Stimulated activated CD4-positive, alpha-beta T cell treated with anti-CD3 and anti-CD28 coated beads, TNF-alpha, amount 100 ng/mL, for 1 hour (primary cell): ENCODE measurements at places on chromosomes 16 and 17.

DNA sequence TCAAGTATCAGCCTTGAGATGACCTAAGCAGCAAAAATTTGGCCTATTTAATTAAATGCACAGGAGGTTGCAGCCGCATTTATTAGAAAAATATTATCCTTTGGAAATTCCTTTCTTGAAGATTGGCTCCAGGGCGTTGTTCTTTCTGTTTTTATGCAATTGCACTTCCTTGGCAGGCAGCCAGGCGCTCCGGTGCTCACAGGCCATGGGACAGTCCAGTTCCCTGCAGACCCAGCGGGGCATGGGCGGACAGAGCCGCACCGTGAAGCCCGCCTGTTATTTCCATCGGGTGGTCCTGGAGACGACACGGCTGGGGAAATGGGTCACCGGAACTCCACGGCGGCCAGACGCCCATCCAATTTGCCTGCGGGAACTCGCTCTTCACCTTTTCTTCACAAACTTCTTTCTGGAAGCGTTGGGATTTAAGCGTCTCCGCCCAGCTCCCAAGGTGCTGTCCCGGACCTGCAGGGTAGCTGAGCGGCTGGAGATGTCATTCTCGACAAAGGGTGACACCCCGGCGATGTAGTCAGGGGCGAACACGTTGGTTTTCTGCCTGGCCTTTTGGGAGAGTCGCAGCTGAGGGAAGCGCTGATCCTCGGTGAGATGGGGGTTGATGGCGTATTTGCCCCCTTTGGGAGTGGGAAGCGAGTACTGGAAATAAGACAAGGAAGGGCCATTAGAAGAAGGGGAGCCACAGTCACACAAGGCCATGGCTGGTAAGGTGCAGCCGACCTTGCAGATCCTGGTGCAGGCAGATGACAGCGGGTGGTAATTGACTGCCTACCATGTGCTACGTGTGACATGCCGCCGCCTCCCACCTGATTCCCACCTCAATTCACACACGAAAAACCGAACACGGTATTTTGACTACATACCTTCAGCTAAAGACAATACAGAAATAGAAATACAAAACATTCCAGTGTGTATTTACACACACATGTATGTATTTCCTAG lies 12.5 kb downstream of the NOB1 start:
- DNase-seq, result no peak

DNA sequence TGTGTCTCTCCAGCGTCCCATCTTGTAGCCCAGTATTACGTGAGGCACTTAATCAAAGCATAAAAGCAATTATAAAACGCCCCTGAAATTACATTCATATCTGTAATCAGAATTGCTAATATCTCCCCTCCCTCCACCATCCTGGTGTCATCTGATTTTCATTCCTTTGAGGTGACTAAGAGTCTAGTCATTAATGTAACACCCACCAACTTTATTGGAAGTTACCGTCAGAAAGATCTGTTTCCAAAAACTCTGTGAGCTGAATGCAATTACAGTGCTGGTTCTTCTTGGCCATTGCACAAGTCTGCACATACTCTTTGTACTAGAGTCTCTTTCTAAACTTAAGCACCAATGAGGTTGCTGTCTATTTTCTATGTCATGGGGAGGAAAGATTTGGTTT lies 12.5 kb upstream of the MAF start:
- no peak for DNase-seq

GRCh38 chr17:77479372-77480198 lies 338.8 kb downstream of the SEC14L1 start:
- DNase-seq, result no peak

DNA sequence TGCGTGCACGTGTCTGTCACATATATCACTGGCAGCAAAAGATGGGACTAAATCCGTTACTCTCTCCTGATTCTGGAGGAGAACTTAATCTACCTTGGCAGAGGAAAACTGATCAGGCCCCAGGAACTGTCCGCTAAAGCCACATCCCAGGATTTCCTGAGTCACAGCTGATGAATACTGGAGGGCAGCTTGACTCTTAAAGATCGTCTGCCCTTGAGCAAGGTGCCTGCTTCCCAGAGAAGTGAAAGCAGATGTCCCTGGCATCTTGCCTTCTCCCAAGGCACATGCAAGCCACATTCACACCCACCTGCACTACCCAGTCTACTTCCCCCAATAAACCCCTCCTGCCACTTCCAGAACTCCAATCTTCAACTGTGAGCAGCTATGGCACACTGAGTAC lies 99.8 kb downstream of the CPPED1 start:
- DNase-seq, result no peak

GRCh38 chr16:88939972-88940861 lies 36.8 kb downstream of the CBFA2T3 start:
- no peak for DNase-seq

- DNase-seq, result no peak
Measured at GRCh38 chr16:57562669-57563486, 20.4 kb downstream of the ADGRG5 start.

GRCh38 chr17:48752399-48753288 lies 24.1 kb upstream of the HOXB13 start:
- no peak for DNase-seq

GRCh38 chr16:86044241-86044671 lies 145.3 kb downstream of the IRF8 start:
- DNase-seq, result no peak
